GDM1 (cell line): ENCODE measurements at places on chromosomes 3 and 15.

GRCh38 chr15:58047149-58047548, 18.4 kb downstream of the ALDH1A2 start:
- DNase-seq: no peak

- DNase-seq: no peak
Measured at GRCh38 chr3:109275702-109276293, 40.5 kb downstream of the DPPA2 start.

- DNase-seq: no peak
Measured at GRCh38 chr3:129348734-129349133, 70.1 kb downstream of the HMCES start.

- no peak for DNase-seq
Measured at GRCh38 chr3:42013691-42014457, 52.0 kb upstream of the ULK4 start.

- DNase-seq: no peak
Measured at GRCh38 chr3:48016301-48016973, at the start of gene MAP4. TSS of gene MAP4 (minus strand) at chr3:48016416. CDS start at chr3:47998860, 17,556 bp downstream.

DNA sequence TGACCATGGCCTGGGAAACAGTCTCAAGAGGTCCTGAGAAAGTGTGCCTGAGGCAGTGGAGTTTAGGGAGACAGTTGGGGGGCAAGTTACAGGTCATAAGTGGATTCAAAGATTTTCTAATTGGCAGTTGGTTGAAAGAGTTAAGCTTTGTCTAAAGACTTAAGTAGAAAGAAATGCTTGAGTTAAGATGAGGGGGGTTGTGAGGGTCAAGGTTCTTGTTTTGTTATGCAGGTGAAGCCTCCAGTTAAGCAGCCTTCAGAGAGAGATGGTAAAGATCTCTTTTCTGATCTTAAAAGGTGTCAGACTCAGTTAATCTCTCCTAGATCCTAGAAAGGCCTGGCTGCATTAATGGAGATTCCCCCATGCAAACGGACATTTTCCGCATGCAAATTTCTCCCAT, 356.3 kb upstream of the C2CD4B start:
- DNase-seq: no peak

GRCh38 chr15:80730387-80730786, 35.3 kb downstream of the ABHD17C start:
- DNase-seq: no peak

GRCh38 chr3:56019490-56020146, 448.6 kb downstream of the ERC2 start:
- DNase-seq: no peak

- DNase-seq: no peak
Measured at GRCh38 chr15:70569714-70570231, 193.6 kb downstream of the UACA start.

- no peak for DNase-seq
Measured at GRCh38 chr15:27977696-27978095, 121.4 kb downstream of the OCA2 start.

DNA sequence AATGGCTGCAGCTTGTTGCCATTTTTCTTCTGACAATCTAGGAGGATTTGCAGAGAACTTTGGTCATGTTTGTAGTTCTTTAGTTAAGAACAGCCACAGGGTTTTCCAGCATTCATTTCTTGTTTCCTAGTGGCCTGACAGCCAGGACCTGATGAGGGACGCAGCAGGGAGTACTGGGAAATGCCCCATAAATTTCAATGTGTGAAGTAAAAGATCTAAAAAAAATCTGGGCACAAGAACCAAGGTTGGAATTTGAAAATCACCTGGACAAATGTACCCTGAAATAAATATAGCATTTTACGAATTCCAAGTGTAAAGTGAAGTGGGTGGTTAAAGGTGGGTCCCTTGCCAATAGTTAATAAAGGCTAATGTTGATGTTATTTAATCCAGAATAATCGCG, 195.0 kb downstream of the ZIC1 start:
- no peak for DNase-seq

GRCh38 chr3:41158947-41159346, 40.4 kb upstream of the CTNNB1 start:
- DNase-seq: no peak

DNA sequence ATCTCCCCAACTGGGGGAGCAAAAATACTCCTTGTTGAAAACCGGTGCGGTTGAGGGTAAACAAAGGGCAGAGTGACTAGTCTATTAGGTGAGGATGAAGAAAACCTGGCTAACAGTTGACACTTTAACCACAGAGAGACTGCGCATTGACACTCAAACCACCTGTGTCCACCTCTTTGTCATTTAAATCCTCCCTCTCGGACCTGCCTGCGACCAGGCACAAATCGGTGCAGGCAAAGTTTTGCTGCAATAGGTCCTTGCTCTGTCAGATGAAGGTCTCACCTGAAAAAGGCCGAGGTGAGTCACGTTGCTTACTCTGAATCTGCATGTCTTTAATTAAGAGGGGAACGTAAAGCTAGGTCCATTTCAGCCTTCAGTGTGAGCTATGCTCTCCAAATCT, 494.1 kb upstream of the DPPA4 start:
- no peak for DNase-seq

GRCh38 chr3:72633121-72633520, 215.1 kb downstream of the SHQ1 start:
- DNase-seq: no peak

DNA sequence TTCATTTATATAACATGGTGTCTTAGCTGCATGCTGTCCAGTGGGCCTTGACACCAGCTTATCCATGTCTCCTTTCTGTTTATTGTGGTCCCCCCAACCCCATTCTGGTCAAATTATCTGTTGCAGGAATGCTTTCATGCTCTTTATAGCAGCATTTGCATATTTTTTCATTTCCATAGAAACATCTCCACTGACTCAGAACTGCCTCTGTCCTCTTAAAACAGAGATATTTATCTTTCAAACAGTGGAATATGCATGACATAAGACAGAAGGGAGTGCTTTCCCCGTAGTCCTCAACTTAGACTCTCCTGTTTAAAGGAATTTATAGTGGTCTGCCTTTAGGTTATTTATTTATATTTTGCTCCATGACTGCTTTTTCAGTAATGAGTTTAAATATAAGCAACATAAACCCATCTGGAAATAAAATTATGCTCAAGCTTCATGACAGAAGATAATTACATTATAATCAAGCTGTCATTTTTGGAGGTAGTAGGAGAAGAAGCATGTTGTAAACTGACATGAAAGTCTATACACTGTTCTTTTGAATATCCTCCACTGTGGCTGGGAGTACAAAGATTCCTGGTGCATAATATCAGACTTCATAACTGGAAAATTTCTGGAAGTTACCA, 179.5 kb upstream of the CD96 start:
- no peak for DNase-seq

- no peak for DNase-seq
Measured at GRCh38 chr3:184142199-184142598, 7.0 kb downstream of the EIF2B5 start.

DNA sequence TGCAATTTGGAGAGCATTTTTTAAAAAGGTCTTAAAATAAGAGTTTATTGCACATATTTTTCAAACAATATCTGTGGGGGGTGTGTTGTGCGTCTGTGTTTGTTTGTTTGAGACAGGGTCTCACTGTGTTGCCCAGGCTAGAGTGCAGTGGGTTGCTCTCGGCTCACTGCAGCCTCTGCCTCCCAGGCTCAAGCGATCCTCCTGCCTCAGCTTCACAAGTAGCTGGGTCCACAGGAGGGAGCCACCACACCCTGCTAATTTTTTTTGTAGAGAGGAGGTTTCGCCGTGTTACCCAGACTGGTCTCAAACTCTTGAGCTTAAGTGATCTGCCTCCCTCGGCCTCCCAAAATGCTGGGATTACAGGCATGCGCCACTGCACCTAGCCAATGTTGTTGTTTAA, 2.7 kb downstream of the MLF1 start:
- DNase-seq: no peak

- DNase-seq: no peak
Measured at GRCh38 chr15:86912661-86913060, 833.0 kb downstream of the AGBL1 start.

DNA sequence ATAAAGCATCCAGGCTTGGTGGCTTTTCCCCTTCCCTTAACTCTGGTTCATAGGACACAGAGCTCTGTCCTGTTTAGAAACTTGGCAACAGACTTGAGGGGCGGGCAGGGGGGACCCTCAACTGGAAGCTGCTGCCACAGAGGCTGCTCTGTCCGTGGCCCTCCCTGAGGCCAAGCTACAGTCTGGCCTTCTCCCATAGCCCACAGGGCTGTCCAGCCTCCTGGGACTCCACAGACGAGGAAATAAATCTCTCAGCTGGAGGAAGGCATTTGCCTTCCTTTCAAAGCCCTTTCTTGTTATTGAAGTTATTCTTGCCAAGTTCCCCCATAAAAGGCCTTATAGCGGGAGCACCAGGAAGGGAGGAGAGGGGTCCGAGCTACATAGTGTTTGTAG, 248.8 kb upstream of the TPM1 start:
- DNase-seq: no peak
